GM12892 (cell line): ENCODE measurements at places on chromosomes 1 and 21.

GRCh38 chr1:189429610-189430009, 1048.1 kb downstream of the BRINP3 start:
- no peak for DNase-seq

GRCh38 chr1:117318426-117318825, 48.8 kb upstream of the MAN1A2 start:
- DNase-seq = no peak

DNA sequence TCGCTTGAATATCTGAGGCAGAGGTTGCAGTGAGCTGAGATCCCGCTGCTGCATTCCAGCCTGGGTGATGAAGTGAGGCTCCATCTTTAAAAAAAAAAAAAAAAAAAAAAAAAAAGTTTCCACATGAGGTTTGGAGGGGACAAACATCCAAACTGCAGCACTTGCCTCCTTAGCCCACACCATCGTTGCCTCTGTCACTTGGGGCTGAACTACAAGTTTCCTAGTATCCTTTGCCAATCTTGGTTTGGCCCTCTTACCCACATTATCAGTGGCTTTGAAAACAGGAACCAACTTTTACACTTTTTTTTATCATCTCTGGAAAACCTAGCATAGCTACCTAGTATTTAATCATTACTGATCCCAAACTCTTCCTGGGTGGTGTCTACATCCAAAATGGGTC, 59.2 kb downstream of the CLSTN1 start:
- no peak for DNase-seq

DNA sequence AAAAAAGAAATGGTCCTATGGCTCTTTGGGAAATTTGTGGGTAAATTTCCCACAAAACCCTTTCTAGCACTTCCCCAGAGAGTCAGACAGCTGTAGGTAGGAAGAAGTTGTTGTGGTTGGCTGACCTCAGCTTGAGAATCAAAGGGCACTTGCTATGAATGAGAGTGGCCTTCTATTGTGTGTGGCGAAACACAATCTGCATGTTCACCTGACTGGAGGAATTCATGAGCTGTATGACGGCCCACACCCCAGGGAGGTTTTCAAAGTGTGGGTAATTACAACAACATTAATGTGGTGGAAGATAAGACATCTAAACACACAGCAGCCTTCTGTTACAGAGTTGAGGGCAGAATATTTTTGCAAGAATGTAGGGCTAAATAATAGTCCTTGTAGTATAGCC, 38.8 kb downstream of the NGF start:
- DNase-seq = no peak

GRCh38 chr1:17575797-17576518, 36.5 kb downstream of the ARHGEF10L start:
- no peak for DNase-seq

DNA sequence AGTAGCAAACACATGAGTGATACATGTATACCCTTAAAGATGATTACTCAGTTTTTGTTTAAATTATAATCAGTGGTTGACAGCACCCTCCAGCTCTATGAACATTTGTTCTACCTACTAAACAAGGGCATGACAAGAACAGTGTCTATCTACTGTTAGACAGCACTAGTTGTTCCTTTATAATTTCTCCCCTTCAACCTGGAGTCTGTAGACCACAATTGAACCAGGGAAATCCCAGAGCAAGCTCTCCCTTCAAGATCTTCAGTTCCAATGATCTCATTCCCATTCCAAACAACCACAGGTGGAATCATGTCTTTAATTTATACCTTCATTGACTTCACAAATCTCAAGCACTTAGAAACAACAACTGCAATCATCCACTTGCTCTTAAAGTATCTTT, 216.1 kb downstream of the HHIPL2 start:
- DNase-seq = no peak

- no peak for DNase-seq
These were observed 456.1 kb upstream of the ADAMTS5 start for GRCh38 chr21:27423038-27423437.

GRCh38 chr1:208565756-208566440, 321.7 kb upstream of the PLXNA2 start:
- DNase-seq = no peak

DNA sequence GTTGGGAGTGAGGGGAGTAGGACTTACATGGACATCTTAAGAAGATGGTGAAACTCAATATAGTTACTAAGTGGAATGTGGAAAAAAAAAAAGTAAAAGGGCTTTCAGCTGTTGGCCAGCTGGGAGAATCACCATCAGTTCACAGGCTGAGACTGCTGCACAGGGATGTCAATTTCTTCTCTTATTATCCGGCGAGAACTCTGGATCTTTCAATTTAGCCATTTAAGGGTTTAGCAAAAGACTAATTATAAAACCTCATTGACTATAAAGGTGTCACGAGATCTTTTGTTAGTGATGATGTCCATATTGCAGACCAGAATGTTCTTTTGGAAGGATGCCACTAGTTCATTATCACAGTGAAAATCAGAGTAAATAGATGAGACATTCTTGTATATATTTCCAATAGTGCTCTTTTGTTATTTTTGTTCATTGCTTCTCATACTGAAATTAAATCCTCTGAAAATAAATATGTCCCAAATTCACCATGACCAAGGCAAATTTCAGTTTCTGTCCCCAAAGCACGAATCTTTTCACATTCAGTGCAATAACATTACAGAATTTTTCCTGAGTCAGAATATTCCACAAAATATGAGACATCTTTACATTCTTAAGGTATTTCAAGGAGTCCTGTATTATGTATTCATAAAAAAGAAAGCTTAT, 266.1 kb downstream of the DNM3 start:
- DNase-seq = no peak

DNA sequence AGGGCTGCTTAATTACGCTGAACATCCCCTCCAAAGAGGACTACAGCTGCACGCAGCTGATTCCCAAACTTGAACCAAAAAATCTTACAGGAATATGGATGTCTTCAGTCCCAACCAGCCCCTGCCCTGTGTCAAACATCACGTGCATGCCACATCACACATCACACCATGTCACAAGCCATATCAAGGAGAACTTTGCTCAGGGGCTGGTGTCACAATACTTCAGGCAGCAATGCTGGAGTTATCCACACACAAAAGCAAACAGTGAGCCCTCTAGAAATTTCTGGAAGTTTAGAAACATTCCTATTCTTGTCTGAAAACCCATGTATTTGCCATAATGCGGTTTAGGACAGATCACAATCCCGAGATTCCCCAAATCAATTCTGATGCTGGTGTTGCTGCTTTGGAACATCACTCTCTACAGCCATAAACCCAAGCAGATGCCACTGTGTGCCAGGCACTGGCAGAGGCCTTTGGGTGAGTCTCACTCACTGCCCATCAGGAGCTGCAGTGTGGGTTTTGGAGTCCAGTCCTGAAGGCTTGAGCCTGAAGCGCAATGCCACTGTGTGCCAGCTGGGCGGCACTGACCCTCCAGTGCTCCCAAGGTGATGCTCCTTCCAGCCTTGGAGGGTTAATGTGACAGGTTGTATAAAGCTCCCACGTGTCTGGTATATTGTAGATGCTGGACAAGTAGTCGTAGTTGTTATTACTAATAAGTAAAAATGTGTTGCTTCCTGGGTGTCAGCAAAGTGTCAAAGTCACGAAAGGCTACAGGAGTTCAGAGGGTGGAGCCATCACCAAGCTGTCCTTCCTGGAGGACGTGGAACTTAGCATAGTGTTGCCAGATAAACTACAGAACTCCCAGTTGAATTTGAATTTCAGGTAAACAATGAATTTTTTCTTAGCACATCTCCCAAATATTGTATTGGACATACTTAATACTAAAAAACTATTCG, 20.1 kb upstream of the EFNA1 start:
- DNase-seq = no peak

DNA sequence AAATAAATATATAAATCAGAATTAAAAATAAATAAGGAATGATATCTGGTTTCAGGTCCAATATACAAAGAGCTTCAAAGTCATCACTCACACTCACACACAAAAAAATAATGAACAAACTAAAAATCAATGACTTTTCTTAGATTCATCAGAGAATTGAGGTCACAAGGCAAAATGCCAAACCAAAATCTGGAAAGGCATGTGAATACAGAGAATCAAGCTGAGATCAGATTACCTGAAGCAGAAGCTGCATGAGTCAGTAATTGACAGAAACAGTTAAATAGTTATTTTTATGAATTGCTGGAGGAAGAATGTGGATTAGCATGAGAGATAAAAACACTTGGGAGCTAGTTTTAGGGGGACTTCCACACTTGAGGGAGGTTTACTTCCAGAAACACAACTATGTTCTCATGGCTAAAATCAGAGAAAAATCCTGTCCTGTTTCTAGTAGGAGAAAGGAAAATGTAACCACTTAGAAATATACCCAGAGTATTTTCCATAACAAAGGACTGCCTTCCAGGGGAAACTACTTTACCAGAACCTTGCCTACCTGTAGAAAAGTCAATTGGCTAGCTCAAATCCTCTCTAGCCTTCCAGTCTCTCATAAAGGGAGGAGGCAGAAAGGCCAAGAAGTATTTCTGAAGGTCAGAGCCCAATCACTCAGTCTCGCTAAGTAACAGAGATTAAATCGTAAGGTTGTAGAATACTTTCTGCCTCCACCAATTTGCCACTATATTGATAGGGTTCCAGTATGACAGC, 536.6 kb upstream of the NR5A2 start:
- DNase-seq = no peak

- peak; percentile 25 for DNase-seq
These were observed 70.0 kb downstream of the LUZP1 start for GRCh38 chr1:23098463-23099170.

DNA sequence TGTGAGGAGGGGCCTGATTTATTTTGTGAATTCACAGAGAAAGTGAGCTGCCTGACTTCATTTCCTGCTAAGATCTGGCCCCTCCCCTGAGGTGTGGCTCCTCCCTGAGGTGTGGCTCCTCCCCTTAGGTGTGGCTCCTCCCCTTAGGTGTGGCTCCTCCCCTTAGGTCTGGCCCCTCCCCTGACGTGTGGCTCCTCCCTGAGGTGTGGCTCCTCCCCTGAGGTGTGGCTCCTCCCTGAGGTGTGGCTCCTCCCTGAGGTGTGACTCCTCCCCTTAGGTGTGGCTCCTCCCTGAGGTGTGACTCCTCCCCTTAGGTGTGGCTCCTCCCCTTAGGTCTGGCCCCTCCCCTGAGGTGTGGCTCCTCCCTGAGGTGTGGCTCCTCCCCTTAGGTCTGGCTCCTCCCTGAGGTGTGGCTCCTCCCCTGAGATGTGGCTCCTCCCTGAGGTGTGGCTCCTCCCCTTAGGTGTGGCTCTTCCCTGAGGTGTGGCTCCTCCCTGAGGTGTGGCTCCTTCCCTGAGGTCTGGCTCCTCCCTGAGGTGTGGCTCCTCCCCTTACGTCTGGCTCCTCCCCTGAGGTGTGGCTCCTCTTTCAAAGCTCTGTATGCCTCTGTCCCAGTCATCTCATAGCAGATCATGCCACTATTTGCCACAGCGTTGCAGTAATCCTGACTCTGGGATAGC, 26.9 kb upstream of the LRRC3 start:
- DNase-seq = no peak

- DNase-seq = no peak
These were observed 99.9 kb downstream of the XCL2 start for GRCh38 chr1:168443899-168444298.

- DNase-seq = no peak
These were observed 80.3 kb upstream of the ARTN start for GRCh38 chr1:43853161-43853921.

GRCh38 chr1:51719146-51719545, 102.3 kb downstream of the OSBPL9 start:
- no peak for DNase-seq

DNA sequence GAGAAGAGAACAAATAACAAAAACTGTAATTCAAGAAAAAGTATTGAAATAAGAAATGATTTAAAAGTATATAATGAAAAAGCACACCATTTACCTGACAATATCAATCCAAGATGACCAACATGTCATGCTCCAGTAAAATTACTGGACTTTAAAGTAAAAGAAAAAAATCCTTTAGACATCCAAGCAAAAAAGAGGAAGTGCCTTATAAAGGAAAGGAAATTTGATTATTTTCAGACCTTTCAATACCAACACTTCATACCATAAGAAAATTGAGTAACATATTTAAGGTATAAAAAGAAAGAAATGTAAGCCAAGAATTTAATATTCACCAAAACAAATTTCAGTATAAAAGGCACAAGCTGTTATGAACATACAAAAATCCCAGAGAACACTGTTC, 46.2 kb upstream of the SSX2IP start:
- DNase-seq = no peak

- no peak for DNase-seq
These were observed 72.6 kb downstream of the ATP6V1G3 start for GRCh38 chr1:198467907-198468306.

GRCh38 chr1:25738499-25738898, 61.5 kb upstream of the SELENON start:
- DNase-seq = no peak

DNA sequence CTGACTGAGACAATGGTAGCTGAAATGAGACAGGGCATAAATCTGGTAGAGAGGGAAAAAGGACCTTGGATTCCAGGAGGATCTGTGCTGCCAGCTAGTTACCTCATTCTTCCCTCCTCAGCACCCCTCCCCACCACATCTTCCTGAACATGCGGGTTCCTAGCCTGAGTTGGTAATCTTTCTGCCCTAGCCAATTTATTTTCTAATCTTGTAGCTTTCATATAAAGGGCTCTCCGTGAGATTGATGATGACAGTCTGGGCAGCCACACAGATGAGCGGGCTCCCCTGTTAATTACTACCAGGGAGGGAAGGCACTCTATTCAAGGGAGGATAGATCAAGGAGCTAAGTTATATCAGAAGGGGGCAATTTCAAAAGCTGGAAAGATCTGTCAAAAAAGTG, 20.2 kb downstream of the ARHGEF11 start:
- DNase-seq = no peak

DNA sequence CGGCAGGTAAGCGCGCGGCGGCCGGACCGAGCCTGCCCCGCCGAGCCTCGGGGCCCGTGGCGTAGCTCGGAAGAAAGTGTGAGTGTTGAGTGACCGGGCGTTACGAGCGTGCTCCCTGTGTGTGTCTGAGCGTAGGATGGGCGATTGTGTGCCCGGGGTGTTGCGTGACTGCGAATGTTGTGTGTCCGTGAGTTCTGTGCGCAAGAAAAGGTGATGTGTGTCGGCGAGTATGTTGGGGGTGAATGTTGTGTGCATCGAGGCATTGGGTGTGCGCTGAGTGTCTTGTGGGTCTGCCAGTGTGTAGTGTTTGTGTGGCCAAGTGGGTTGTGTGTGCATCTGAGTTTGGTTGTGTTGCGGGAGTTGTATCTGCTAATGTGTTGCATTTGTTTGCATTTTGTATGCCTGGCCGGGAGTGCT, 398 bp downstream of the PTPRU start:
- no peak for DNase-seq

DNA sequence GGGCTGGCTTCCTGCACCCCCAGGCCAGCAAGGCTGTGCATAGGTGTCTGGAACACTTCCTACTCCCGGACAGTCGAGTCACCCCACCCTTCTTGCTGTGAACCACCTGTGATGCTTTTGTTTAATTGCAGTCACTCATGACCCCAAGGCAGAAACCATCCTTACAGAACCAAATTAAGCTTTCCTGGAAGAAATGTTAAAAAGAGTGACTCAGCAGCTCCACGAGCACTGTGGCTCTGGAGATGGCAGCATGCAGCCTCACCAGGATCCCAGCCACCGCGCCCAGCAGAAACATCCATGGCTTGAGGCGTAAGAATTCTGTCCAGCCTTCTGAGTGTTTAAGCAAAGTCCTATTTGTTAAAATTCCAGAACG, 28.8 kb downstream of the SNAP47 start:
- DNase-seq = no peak

GRCh38 chr1:156845055-156845952, 13.6 kb downstream of the INSRR start:
- DNase-seq = no peak
